ENCODE measurements at places on chromosomes 1 and 21.

DNA sequence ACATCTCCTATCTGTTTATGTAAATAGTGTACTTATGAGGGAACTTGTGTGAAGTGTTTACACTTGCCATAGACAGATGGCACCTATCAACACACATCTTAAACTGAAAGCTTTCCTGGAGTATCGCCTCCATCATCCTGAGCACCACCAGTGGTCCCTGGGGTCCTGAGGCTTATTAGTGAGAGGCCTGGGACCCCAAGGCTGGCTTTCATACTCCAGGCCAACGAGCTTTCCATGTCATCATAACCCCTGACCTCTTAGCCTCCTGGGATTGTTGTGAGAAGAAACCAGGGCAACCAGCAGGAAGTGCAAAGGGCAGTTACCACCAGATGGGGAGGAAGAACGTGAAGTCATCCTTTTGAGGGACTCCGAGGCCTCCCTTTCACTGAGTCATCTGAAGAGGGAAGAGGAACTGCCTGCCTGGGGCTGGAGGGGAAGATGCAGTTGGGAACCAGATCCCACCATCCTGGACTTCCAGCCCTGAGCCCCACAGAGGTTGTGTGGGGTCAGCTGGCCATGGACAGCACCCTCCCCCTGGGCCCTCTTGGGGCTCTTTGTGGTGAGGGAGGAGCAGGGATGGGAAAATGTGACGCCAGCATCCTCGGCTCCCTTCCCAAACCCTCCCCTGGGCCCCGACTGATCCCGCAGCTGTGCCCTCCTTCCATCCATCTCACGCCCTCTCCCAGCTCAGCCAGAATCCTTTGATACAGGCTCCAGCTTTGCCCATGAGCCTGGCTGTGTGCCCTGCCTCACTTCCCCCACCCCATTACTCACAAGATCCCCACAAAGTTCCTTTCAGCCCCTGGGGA lies 5.8 kb downstream of the INKA2 start:
- peak; percentile 54 for DNase-seq

DNA sequence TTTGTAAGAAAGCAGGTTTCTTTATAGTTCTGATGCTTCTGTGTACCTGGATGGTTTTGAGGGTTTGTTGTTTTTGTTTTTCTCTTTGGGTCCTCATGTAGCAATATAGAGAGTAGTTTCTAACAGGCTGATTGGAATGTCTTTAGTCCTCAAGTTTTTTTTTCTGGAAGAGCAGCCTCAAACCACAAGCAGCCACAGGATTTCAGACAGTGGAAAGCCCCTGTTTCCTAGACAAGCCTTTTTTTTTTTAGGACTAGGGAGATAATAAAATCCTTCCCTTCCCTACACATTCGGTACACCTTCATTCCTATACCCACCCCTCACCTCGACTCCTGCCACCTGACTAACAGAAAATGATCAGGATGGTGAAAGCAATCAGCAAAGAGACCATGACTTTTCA lies 47.6 kb downstream of the ACP6 start:
- DNase-seq, result no peak

DNA sequence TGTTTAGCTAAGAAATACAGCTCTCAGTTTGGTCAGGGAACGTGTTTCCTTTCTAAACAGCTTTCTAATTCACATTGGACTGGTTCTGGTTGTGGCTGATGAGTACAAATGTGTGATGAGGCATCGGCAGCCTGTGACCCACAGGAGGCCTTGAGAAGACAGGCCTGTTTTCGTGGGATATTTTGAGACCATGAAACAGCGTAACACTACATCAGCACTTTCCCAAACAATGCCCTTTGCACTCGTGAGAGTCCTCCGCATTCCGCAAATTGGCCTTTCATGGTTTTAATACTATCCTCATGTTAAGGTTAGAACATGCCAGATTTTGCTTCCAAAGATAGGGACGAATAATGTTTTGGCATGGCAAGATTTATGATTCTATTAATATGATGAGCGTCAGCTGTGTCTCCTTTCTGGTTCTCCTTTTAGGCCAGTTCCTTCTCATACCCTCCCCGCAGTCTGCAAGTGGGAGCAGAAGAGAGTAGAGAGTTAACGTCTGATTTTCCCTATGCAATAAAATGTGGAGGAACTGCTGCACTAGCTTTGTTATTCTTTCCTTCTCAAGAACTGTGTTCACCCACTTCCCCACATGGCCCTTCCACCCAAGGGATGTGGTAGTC lies 84.3 kb upstream of the L1TD1 start:
- no peak for DNase-seq

GRCh38 chr1:212525479-212526110 lies 83.0 kb upstream of the ATF3 start:
- no peak for DNase-seq

DNA sequence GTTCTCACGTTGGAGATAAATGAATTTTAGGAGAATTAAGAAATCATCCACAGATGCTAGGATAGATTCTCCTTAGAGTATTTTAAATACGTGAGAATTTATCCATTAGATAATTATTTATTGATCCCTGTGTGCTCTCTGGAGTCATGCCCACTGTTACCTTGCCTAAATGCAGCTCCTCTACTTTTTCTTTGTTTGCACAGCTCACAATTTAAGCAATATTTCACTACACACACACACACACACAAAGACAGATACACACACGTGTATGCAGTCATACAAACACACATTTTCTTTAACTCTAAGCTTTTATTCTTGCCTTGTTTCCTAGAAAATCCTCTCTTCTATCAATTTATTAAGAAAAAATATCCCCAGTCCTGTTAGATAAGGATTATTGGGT lies 51.7 kb downstream of the GPR88 start:
- DNase-seq, result no peak

DNA sequence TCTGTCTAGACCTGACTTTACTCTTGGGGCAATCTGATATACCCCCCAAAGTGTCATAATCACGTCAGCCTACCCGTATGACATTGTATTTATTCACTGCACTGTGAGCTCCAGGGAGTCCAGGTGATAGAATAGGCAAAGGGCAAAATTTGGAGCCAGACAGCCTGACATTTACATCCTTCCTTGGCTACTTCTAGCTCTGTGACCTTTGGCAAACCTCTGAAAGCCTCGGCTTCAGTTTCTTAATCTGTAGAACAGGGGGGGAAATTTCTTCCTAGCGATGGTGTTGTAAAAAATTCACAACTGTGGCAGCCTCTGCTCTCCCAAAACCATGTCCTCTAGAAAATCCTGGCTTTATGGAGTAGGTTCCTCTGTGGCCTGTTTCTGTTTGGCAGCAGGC lies 240.9 kb downstream of the KIF26B start:
- DNase-seq, result no peak

GRCh38 chr1:17588048-17588871 lies 48.8 kb downstream of the ARHGEF10L start:
- no peak for DNase-seq

GRCh38 chr1:56868761-56869160 lies 14.2 kb downstream of the C8A start:
- DNase-seq, result no peak
